ENCODE measurements at places on chromosomes 1 and 21. TPM values are rescaled to one million over a fixed set of nuclear protein-coding genes. Genes with fewer than 3 reads are reported as not detected.
A peak's percentile ranks its signal among the peaks of the same experiment; 100 is the strongest.

GRCh38 chr1:230087717-230088105 lies 20.7 kb downstream of the GALNT2 start:
- DNase-seq = no peak

- DNase-seq = no peak
Observed at GRCh38 chr1:53641481-53642214, 97.3 kb downstream of the GLIS1 start.

- no peak for DNase-seq
Observed at GRCh38 chr1:25657121-25657882, 40.7 kb downstream of the MAN1C1 start.

DNA sequence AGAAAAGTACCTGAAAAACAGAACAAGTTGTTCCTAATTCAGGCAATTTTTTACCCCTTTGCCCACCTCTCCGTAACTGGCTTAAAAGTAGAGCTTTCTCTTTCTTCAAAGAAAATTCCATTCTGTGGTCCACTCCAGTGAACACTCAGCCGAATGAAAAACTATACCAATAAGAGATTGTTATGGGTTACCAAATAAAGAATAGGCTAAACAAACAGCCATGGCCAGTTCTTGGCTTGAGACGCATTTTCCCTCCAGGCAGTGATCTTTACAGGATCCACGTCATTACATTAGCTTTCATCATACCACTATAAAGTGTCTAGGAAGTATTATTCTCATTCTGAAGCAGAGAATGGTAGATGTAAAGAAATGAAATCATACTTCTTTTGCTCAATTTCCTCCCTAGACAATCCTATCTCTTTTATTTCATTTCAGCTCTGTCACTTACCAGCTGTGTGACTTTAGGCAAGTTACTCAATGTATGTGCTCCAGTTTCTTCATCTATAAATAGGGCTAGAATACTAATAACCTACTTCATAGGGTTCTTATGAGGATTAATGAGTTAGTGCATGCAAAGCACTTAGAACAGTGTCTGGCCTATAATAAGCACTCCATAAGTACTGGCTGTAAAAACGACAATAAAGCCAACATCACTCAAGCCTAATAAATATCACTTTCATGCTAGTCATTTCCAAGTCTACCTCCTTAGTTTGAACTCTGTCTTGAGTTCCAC lies 26.5 kb upstream of the TRIM45 start:
- DNase-seq = peak; percentile 31

Gene STMN1
- total RNA-seq = 329 TPM

DNA sequence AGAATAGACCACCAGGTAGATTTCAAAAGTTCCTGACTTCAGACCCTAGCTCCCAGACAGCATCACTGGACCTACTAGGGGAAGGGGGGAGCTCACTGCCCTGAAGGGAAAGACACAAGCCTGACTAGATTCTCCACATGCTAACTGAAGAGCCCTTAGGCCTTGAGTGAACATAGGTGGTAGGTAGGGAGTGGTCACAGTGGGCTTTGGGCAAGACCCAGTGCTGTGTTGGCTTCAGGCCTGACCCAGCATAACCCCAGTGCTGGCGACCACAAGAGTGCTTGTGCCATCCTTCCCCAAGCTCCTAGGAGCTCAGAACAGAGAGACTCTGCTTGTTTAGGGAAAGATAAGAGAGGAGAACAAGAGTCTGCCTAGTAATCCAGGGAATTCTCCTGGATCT lies 51.1 kb upstream of the ACADM start:
- no peak for DNase-seq

DNA sequence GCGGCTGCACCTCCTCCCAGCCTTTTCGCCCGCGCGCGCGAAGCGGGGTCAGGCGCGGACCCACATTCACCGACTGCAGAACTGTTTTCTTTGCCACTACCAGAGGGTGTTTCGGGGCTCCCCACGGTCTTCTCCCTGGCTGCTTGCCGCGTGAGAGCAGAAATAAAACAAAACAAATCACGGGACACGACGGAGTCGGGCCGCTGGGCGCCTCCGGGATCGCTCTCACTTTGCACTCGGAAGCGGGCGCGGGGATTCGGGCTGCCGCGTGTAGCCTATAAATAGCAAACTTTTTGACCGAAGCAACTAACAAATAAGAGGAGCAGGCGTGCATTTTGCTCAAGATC lies 412.3 kb upstream of the ESRRG start:
- DNase-seq = no peak

DNA sequence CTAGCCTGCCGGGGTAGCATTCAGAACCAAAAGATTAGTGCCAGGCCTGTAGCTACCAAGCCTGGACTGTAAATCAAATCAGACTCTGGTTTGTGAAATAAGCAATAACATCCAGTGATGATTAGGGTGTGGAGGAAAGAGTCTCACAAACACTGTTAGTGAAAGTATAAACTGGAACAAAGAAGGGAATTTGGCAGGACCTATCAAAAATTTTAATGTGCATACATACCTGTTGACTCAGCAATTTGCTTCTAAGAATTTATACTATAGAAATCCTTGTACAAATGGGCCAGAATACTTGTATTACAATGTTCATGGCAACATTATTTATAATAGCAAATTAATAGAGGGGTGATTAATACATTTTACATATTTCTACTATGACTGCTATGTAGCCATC lies 109.8 kb upstream of the WARS2 start:
- no peak for DNase-seq

DNA sequence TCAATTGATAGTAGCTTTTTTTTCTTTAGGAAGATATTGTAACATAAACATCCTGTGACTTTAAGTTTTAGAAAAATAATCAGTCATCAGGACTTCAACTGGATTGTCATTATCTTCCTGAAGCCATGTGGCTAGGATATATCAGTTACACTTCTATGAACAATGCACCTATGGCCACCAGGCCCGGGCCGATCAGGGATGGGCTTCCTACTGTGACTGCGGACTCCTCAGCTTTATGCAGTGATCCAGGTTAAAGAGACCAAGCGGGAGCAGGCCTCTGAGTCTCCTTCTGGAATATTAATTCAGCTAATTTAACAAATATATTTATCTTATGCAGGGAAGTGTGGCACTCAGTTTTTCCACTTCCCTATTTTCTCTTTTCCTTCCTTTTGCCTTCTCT lies 200.6 kb downstream of the ADGRL2 start:
- no peak for DNase-seq
